ENCODE measurements at places on chromosomes 11 and 22. TPM values are rescaled to one million over a fixed set of nuclear protein-coding genes. Genes with fewer than 3 reads are reported as not detected.

GRCh38 chr11:1425439-1425838 lies 35.7 kb downstream of the BRSK2 start:
- DNase-seq = no peak
- no peaks in the 10 kb centered on the region for H3K36me3 ChIP-seq
- H3K4me3 ChIP-seq = no peak overlapping the region
- H3K27ac ChIP-seq = no peak overlapping the region
- no peaks in the 10 kb centered on the region for H3K27me3 ChIP-seq
- H3K4me1 ChIP-seq = no peaks in the 10 kb centered on the region

The ADAMTS8 gene
- total RNA-seq = 0.28 TPM

GRCh38 chr11:113267493-113267892 lies 46.9 kb upstream of the TTC12 start:
- no peaks in the 10 kb centered on the region for H3K27me3 ChIP-seq
- peaks cover 8% of the 10 kb centered on the region for H3K36me3 ChIP-seq
- DNase-seq = no peak

DNA sequence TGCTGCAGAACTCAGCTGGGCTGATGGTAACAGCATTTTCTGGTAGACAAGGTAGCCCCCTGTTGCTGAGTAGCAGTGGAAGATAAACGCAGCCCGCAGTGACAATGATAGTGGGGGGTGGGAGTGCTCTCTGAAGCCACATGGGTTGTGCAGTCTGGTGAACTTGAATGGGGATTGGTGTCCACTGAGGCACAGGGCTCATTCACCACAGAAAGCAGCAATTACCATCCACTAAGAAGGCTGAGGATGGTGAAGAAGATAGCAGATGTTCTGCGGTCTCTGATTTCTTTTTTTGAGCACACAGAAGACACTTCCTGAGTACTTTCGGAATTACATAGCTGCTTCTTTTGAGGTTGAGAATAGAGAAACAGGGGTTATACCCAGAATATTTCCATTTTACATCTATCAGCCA lies 150.3 kb downstream of the LRRC4C start:
- no peak overlapping the region for H3K27ac ChIP-seq
- no peaks in the 10 kb centered on the region for H3K36me3 ChIP-seq
- no peak overlapping the region for H3K4me3 ChIP-seq
- no peaks in the 10 kb centered on the region for H3K4me1 ChIP-seq

- peak overlapping the region; percentile 64 for H3K27ac ChIP-seq
- H3K4me3 ChIP-seq = no peak overlapping the region
- H3K4me1 ChIP-seq = peaks cover 99% of the 10 kb centered on the region
- peaks cover 93% of the 10 kb centered on the region for H3K36me3 ChIP-seq
Measured at GRCh38 chr11:128467041-128467440, 120.3 kb downstream of the ETS1 start.

DNA sequence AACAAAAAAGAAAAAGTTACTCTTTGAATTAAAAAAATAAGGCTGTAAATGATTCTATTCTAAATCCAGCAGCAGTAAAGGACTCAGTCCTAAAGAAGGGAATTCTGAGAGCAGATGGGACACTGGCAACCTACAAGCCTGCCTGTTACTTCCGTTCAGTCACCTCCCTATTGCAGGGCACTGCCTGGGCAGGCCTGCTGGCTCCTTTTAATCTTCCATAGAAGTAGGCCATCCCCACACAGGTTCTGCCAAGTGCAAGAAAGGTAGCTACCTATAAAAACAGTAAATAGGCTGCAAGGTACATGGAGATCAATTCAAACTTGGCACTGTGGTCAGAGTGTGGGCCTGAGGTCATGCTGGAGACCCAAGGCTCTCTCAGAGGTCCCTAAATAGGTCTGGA lies 136.4 kb downstream of the TRIM44 start:
- no peak for DNase-seq
- no peaks in the 10 kb centered on the region for H3K36me3 ChIP-seq
- H3K27ac ChIP-seq = no peak overlapping the region
- no peak overlapping the region for H3K4me3 ChIP-seq
- no peaks in the 10 kb centered on the region for H3K27me3 ChIP-seq
- peaks cover 9% of the 10 kb centered on the region for H3K4me1 ChIP-seq

DNA sequence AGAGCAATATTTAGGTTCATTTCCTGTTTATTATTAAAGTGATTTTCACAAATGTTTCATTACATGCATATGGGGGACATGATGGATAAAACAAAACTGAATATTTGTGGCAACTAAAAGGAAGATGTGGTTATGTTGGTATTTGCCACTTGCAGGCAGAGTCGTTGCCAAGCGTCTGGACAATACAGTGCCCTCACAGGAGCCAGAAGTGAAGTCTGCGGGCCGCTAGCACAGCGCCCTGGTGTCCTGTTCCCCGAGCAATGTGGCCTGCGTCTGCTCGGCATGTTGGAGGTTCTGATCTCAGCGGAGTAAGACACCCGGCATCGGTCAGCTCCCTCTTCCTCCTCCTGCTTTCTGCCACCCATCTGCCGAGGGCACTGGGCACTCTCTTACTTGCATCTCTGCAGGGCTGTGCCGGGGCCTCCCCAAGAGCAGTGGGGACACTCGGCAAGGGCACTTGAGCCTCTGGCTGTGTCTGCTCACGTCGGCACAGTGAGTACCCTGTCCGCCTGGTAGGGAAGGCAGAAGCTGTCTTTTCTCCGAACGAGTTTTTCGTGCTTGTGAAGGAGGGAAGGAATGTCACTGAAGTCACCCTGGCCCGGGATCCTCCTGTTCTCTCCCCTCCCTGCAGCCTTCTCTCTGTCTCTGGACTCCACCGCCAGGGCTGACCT lies 10.5 kb upstream of the TTLL12 start:
- no peak overlapping the region for H3K4me3 ChIP-seq
- H3K36me3 ChIP-seq = no peaks in the 10 kb centered on the region
- H3K4me1 ChIP-seq = no peaks in the 10 kb centered on the region
- H3K27me3 ChIP-seq = no peaks in the 10 kb centered on the region
- DNase-seq = no peak

The BAIAP2L2 gene
- total RNA-seq = 0.12 TPM

DNA sequence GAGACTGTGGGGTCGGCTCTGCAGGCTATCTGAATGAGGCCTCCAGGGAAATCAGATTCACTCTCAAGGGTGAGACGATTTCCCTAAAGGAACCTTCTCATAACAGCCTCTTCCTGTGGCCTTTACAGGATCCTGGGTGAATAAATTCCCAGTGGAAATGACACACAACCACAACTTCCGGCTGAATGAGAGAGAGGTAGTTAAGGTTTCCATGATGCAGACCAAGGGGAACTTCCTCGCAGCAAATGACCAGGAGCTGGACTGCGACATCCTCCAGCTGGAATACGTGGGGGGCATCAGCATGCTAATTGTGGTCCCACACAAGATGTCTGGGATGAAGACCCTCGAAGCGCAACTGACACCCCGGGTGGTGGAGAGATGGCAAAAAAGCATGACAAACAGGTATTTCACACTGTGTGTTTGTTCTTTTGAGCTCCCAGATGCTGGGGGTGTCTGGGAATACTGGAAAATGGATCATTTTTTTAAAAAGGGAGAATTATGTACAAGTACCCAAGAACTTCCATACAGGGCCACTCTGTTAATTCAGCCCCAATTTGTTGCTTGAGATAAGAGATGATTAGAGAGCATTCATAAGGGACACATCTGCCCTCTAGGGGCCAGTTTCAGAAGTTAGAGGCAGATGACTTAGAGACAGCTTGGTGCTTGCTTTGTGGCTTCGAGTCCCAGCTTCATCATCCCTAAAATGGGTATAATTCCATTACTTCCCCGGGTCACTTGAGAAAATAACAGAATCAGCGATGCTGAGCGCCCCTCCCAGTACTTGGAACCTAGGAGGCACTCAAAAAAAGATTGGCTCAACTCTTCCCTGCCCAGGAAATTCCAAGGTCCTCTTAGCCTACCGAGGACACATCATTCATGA lies 10.2 kb downstream of the SERPIND1 start:
- no peak for DNase-seq
- no peak overlapping the region for H3K4me3 ChIP-seq
- no peak overlapping the region for H3K27ac ChIP-seq
- H3K4me1 ChIP-seq = no peaks in the 10 kb centered on the region

GRCh38 chr11:827146-827896 lies 398 bp upstream of the CRACR2B start:
- H3K4me1 ChIP-seq = peaks cover 88% of the 10 kb centered on the region
- peak overlapping the region; percentile 85 for H3K27ac ChIP-seq
- H3K27me3 ChIP-seq = peaks cover 7% of the 10 kb centered on the region
- peaks cover 7% of the 10 kb centered on the region for H3K36me3 ChIP-seq
- DNase-seq = no peak
- peak overlapping the region; percentile 57 for H3K4me3 ChIP-seq

- no peak overlapping the region for H3K4me3 ChIP-seq
- no peak overlapping the region for H3K27ac ChIP-seq
- no peaks in the 10 kb centered on the region for H3K27me3 ChIP-seq
- H3K4me1 ChIP-seq = peaks cover 11% of the 10 kb centered on the region
- H3K36me3 ChIP-seq = no peaks in the 10 kb centered on the region
- no peak for DNase-seq
Measured at GRCh38 chr11:61039916-61040315, 62.4 kb upstream of the CD5 start.

- no peak overlapping the region for H3K4me3 ChIP-seq
- peaks cover 7% of the 10 kb centered on the region for H3K4me1 ChIP-seq
- no peak overlapping the region for H3K27ac ChIP-seq
- H3K27me3 ChIP-seq = no peaks in the 10 kb centered on the region
- H3K36me3 ChIP-seq = no peaks in the 10 kb centered on the region
Measured at GRCh38 chr11:112744041-112744440, 217.2 kb upstream of the NCAM1 start.

- H3K4me1 ChIP-seq = peaks cover 29% of the 10 kb centered on the region
- DNase-seq = no peak
- H3K4me3 ChIP-seq = peak overlapping the region; percentile 73
- H3K27me3 ChIP-seq = no peaks in the 10 kb centered on the region
Measured at GRCh38 chr11:33734441-33735270, 1.6 kb downstream of the CD59 start.

DNA sequence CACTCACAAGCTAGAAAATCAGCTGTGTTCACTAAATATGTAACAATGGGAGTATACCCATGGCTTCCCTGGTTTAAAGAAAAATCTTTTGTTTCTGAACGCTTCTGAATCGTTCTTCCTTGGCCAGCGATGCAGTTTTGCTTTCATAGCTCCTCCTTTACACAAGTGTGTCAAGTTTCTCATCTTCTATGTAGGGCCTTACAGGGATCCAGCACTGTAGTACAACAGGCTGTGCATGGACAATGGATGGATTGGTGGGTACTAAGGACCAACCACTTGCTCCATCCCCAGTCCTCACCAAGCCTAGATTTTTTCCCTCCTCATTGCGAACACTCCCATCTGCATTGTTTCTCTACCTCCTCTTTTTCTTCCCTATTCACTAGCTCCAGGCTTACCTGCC lies 24.3 kb upstream of the POU2AF2 start:
- no peaks in the 10 kb centered on the region for H3K4me1 ChIP-seq
- H3K27ac ChIP-seq = no peak overlapping the region
- no peaks in the 10 kb centered on the region for H3K36me3 ChIP-seq
- DNase-seq = no peak
- H3K27me3 ChIP-seq = peaks cover 6% of the 10 kb centered on the region

DNA sequence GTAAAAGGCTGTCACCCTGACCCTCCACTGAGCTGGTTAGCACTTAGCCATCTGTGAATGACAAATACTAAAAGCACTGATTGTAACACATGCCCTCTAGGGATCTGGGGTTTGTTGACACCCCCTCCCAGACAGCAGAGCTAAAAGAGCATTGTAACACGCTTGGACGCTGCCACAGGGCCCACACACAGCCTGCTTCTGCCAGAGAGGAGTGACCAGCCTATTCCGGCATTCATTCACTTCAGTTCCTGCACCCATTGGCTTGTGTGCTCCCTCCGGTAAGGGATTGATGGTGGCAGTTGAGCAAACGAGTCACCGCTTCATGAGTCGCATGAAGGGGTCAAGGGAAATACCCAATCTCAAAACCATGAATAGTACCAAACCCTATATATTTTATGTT lies 15.8 kb downstream of the OR10D3 start:
- H3K4me1 ChIP-seq = no peaks in the 10 kb centered on the region
- H3K36me3 ChIP-seq = no peaks in the 10 kb centered on the region
- H3K4me3 ChIP-seq = no peak overlapping the region
- no peaks in the 10 kb centered on the region for H3K27me3 ChIP-seq
- no peak overlapping the region for H3K27ac ChIP-seq

- peaks cover 41% of the 10 kb centered on the region for H3K4me1 ChIP-seq
- DNase-seq = peak; percentile 57
- no peaks in the 10 kb centered on the region for H3K36me3 ChIP-seq
- peak overlapping the region; percentile 11 for H3K27ac ChIP-seq
Measured at GRCh38 chr11:123560006-123560405, 94.4 kb downstream of the SCN3B start.

- H3K36me3 ChIP-seq = no peaks in the 10 kb centered on the region
- no peak overlapping the region for H3K4me3 ChIP-seq
- DNase-seq = no peak
- H3K4me1 ChIP-seq = peaks cover 64% of the 10 kb centered on the region
Measured at GRCh38 chr11:8082391-8083087, 1.5 kb downstream of the TUB start.

GRCh38 chr11:130420478-130421198 lies 7.8 kb downstream of the ADAMTS8 start:
- H3K36me3 ChIP-seq = no peaks in the 10 kb centered on the region
- no peak for DNase-seq
- peaks cover 7% of the 10 kb centered on the region for H3K4me1 ChIP-seq
- peaks cover 13% of the 10 kb centered on the region for H3K27me3 ChIP-seq

DNA sequence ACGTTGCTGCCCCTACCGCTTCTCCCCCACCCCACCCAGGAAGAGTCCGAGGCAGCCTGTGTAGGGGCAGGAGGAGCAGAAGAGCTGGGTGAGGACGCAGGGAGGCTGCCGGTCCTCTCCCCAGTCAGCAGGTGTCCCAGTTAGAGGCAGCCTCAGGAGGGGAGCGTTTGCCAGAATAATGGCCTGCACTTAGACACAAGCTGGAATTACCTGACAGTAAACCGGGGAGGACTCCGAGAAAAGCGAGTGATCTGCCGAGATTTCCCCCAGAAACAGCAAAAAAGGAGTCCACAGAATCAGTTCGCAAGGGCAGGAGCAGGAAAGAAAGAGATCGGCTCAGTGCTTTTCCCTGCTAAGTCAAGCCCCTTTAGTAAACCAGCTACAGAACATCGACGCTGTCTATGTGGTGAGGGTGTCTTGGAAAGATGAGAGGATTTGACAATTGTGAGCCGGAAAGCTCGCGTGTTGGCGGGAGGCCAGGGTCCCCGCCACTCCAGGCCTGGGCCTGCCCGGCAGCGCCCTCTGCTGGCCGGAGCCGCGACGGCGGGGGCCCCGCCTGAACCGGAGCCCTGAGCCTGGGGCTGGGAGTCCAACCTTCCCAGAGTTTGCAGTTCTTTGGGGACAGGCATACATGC lies 17.7 kb upstream of the THRSP start:
- H3K4me1 ChIP-seq = peaks cover 17% of the 10 kb centered on the region
- no peaks in the 10 kb centered on the region for H3K27me3 ChIP-seq
- H3K36me3 ChIP-seq = no peaks in the 10 kb centered on the region

The OR51B4 gene
- total RNA-seq = not detected

The MUC2 gene
- 0.03 TPM for total RNA-seq

The HSPB2 gene
- total RNA-seq = 27.0 TPM

The FREY1 gene
- 0.39 TPM for total RNA-seq

The SAA1 gene
- 0.71 TPM for total RNA-seq
